ENCODE measurements at places on chromosomes 3 and 15.

DNA sequence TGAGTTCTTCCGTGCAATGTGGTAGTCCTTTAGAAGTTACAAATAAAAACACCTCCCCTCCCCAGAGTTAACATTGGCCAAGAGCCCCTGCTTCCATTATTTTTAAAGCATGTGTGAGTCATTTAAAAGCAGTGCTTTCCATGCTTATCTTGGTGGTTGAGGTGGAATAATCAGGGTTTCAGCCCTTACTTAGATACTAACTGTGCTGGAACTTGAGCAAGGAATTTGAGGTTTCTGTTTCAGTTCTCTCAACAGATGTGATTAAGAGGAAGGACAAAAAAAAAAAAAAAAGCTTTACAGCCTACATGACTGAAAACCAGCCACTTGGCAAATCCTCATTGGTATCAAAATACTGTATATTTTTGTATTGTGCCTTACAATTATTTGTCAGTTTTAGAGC lies 64.5 kb downstream of the CGNL1 start:
- DNase-seq, result no peak

DNA sequence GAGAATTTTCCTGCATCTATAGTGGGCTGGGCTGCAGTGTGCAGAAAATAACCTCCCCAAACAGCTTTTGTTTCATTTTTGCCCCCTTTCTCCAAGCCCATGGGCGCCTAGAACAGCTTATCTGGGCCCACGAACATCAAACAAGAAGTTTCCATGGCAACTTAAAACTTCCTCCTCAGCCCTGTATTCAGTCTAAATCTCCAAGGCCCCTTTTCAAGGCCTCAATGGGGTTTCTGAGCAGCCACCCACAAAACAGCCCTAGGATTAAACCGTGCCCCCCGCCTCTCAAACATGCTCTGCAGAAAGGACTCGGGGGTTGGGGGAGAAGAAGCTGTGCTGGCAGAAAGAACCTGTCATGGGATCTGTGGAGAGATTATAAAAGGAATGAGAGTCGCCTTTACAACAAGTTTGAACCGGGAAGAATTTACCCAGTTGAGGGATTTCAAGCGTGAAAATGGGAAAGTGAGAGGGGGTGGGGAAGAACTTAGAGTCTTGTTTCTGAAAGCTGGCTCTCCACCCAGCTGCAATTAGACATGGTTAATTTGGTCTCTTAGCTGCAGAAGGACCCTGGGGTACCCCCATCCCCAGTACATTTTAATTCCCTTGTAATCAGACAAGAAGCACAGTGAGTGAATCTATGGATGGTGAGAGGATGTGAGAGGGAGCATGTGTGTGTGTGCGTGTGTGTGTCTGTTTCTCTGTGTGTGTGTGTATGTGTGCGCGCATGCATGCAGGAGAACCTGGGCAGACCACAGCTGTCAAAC lies 4.3 kb upstream of the FAM107A start:
- DNase-seq, result peak; percentile 15

GRCh38 chr3:148217317-148217716 lies 480.4 kb upstream of the AGTR1 start:
- DNase-seq, result no peak

DNA sequence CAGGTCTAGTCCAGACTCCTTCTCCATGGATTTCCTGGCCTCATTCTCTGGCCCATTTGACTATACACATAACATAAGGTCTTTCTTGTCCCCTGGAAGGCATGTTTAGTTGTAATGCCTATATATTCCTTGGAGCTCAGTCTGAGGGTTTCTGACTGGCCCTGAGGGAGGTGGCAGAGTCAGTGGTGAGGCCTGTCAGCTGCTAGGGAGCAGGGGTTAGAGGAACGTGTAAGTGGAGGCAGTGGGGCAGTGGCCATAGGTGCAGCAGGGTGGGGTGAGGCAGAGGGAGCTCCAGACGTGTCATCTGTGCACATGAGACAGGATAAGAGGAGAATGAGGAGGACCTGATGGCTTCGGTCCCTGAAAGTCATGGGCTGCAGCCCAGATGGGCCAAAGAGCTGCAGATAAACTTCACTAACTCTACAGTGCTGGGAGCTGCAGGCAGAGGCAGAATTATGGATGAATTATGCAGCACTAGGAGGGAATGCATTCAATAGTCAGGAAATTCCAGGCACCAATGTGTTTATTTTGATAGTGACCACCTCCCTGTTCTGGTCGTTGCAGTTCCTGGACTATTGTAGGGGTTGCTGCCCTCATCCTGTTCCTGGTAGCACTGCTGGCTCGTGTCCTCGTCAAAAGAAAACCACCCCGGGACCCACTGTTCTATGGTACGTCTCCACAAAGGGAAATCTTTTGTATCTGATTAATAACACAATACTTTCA lies 4.9 kb downstream of the TM6SF1 start:
- DNase-seq, result no peak

- DNase-seq, result no peak
Measured at GRCh38 chr15:29079479-29079878, 190.1 kb downstream of the NSMCE3 start.

GRCh38 chr3:119333773-119334509 lies 39.8 kb downstream of the ARHGAP31 start:
- DNase-seq, result no peak

DNA sequence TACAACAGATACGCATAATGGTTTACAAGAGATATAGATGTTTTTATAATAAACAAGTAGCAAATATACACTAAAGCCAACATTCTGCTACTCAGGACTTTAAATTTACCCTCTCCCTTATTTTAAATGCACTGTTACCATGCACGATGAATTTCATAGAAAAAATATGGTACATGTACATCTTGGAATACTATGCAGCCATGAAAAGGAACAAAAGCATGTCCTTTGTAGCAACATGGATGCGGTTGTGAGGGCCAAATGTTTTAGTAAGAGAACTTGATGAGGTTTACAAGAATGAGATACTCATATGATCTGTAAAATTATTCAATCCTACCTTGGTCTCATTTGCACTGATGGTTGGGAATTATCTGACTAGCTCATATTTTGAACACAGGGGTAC lies 769.3 kb downstream of the VGLL3 start:
- DNase-seq, result no peak

GRCh38 chr3:16700651-16701050 lies 95.4 kb upstream of the DAZL start:
- no peak for DNase-seq

- DNase-seq, result no peak
Measured at GRCh38 chr3:73271-73670, 123.3 kb upstream of the CHL1 start.
